ENCODE measurements at places on chromosomes 16 and 17.
A peak's percentile ranks its signal among the peaks of the same experiment; 100 is the strongest.

GRCh38 chr17:34375426-34375997 is 12.5 kb upstream of the CCL1 start:
- DNase-seq, result no peak

DNA sequence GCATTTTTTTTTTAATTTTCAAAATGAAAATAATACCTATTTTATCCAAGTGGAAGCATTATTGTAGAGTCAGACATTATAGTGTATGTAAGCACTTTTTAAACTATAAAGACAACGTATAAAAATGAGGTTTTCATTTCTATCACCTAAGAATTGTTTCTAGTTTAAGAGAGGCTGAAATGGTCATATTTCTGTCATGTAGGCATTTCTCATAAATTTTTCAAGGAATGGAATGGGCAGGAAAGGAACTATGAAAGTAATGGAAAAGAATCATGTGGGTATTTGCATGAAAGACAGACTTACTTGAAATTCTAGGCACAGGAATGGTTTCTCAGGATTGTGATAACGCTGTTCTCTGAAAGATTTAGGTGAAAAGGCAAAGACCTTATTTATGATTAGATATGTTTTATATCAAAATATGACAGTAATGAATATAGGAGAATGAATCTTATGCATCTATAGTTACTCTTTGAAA is 67.4 kb downstream of the PPM1E start:
- no peak for DNase-seq

DNA sequence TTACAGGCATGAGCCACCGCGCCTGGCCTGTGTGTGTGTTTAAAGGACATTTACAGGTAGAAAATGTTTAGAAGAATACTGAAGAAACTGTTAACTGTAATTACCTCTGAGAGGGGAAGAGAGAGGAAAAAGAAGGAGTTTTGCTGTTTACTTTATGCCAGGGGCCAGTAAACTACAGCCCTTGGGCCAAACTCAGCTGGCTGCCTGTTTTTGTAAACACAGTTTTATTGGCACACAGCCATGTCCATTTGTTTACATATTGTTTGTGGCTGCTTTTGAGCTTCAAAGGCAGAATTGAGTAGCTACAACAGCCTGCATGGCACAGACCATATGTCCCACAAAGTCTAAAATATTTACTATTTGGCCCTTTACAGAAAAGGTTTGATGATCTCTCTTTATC is 76.4 kb downstream of the GPR139 start:
- peak; percentile 37 for DNase-seq

DNA sequence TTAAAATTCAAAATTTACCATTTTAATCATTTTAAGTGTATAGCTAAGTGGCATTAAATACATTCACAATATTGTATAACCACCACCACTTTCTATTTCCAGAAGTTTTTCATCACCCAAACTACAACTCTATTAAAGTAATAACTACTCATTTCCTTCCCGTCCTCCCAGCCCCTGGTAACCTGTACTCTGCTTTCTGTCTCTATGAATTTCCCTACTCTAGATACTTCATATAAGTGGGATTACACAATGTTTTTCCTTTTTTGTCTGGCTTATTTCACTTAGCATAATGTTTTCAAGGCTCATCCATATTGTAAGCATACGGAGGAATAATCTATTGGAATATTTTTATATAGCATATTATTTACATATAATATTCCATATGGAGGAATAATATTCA is 29.7 kb downstream of the ESRP2 start:
- no peak for DNase-seq

- no peak for DNase-seq
Measured at GRCh38 chr17:1069847-1070246, 72.9 kb downstream of the TIMM22 start.

DNA sequence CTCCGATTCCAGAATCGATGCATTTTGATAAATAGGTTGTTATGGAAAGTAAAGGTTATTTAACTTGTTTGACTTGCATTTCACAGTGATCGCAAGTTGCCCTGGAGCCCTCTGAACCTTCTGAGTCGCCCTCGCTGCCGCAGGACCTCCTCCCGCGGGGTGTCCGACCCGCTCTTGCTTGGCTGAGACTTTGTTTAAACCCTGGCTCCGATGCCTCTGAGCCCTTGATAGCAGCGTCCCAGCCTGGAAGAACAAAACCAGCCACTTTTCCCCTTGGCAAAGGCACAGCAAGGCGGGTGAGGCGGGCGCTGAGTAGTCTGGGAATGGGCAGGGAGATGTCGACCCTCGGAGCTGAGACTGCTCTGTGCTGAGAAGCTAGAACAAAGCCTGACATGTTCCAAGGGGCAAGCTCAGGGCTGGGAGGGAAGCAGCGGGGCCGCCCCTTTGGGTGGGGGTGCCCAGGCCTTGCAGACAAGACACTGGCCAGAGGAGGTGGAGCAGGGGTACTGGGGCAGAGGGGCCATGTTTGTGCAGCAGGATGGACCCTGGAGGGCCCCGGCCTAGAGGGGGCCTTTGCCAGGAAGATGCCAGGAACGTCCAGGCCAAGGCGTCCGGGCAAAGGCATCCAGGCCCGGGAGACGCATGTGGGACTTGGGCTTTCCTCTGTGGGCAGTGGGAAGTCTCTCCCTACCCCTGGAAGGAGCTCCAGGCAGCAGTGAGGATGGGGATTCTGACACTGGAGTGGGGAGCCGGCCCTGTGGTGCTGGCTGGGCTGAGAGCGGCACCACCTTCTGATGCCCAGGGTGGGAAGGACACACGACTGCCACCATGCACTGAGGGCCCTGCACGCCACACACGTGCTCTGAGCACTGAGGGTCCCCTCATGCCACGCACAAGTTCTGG is 30.3 kb upstream of the CDH15 start:
- no peak for DNase-seq

DNA sequence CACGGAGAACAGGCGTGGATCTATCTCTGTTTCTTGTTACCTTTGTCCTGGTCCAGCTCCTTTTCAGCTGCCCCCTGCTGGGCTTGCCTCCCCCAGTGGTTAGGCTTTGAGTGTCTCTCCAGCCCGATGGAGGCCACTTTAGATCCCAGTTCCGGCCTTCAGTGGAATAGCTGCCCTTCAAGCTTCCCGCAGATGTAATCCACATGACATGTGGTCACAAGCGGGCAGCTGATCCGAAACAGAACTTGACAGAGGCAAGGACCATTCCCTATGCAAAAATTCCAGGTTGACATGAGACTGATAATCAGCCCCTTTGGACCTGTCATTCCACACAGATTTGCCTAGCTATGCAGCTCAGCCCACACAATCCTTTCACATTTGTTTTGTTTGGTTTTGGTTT is 40.6 kb upstream of the AQP8 start:
- no peak for DNase-seq

- DNase-seq, result peak; percentile 51
Measured at GRCh38 chr16:54633943-54634362, 296.7 kb upstream of the IRX5 start.

Data from spinal cord (tissue), 10 donors.